ENCODE measurements at places on chromosomes 12 and 14.
A peak's percentile ranks its signal among the peaks of the same experiment; 100 is the strongest.

GRCh38 chr14:102320033-102320660 is 601 bp downstream of the ZNF839 start:
- DNase-seq, result peak; percentile 38

DNA sequence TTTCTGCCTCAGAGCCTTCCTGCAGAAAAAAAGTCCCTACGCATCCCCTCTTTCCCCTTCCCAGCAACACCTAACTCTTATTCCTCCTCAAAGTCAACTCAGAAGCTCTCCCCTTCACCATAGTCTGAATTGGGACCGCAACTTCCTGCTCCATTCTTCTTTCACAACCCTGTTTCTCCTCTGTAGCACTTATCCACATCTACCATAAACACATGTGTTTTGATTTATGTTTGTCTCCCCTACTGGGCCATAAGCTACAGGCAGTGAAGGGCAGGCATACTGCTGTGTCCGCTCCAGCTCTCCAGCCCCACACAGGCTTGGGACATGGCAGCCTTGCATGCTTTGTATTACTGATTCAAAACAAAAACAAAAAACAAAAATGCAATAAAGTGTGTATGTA is 5.9 kb downstream of the SDR9C7 start:
- no peak for DNase-seq

GRCh38 chr12:93191956-93192355 is 185.8 kb upstream of the NUDT4 start:
- no peak for DNase-seq

DNA sequence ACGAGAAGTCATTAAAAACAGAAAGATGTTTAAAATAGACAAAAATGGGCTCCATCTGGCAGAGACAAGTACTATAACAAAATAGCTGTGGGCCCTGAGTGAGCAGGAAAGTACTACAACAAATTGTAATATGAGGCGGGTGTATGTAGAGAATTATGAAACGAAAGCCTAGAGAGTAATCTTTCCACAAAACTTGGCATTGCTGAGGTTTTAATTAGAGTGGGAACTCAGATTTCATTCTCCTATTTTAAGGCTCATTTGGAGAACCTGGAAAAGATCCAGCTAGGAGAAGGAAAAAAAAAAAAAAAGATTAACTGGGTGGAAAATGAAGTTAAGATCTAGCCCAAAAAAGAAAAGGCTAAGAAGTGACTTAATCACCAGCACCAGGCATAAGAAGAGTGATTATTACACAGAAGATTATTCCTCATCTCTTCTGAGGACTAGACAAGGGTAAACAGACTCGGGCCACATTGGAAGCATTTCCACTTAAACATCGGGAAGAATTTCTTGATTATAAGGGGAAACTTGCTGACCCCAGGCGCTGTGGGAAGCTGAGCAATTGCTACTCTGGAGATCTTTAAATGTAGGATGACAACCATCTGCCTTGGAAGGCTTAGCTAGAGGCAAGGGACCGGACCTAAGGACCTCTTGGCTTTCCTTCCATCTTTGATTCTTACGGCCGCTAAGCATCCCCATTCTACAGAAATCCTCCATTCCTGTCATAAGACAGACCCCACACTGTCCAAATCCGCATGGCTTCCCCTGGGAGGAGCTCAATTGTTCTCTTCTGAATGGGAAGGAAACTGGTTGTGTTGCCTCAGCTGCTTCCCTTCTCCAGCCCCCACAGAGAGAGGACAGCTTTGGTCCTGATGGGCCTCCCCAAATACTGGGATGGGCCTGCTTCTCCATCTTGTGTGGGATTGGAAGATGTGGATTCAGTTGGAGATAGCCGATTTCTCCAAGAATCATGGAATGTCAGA is 40.6 kb downstream of the IGF1 start:
- no peak for DNase-seq

GRCh38 chr14:53126731-53127130 is 26.4 kb downstream of the DDHD1 start:
- no peak for DNase-seq

DNA sequence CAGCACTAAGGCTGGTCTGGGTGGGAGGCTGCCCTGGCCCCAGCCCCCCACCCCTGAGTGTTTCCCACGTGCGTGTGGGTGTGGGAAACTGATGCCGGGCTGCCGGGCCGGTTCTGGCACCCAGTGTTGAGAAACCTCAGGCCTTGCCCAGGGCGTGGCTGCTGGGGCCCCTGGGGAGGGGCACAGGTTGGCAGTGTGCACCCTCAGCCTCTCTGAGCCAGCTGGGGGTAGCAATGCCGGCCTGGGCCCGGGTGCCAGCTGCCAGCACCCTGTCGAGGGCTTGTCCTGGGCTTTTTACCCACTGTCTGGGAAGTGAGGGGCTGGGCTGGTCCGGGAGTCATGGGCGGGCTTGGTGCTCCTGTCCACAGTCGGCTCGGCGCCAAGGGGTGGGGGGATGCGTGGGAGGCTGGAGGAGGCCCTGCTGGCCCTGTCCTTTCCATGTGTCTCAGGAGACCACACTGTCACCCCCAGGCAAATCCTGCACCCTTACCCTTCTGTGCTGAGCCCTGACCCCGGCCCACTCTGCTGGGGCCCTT is 15.7 kb downstream of the ASPG start:
- DNase-seq, result no peak

- DNase-seq, result no peak
Measured at GRCh38 chr12:130661486-130662255, 54.4 kb downstream of the RIMBP2 start.

- DNase-seq, result no peak
Measured at GRCh38 chr12:109655578-109655977, 58.0 kb upstream of the FAM222A start.

- DNase-seq, result no peak
Measured at GRCh38 chr14:94227029-94227428, 52.9 kb downstream of the PPP4R4 start.

GRCh38 chr14:89617481-89618329 is 200.7 kb upstream of the FOXN3 start:
- peak; percentile 44 for DNase-seq

GRCh38 chr12:79344855-79345847 is 345.6 kb downstream of the PAWR start:
- no peak for DNase-seq

GRCh38 chr14:44609876-44610510 is 102.9 kb upstream of the FSCB start:
- no peak for DNase-seq

DNA sequence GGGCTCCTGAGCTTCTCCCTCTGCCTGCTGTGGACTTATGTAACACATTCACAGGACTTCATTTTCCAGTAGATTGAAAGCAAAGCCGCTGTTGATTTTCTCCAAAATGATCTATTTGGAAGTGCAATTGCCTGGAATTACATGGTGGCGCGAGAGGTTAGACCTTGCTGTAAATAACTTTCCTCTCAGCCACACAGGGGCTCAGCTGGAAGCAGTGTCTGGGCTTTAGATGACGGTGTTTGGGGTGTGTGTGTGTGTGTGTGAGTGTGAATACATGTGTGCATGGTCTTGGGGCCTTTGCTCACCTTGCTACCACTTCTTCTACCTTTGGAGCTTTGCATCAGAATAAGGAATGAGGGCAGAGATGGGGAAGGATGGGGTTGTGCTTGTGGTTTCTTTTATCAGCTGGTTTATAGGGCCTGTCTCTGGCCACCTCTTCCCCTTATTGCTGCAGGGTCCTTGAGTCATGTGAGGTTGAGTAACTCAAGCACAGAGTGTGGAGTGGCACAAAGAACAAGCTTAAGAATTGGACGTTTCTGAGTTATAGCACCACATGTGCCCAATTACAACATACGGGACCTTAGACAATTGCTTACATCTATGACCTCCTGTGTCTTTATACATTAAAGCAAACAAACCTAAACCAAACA is 280.6 kb downstream of the NRXN3 start:
- no peak for DNase-seq

- DNase-seq, result no peak
Measured at GRCh38 chr12:2183556-2184541, 131.1 kb downstream of the CACNA1C start.

DNA sequence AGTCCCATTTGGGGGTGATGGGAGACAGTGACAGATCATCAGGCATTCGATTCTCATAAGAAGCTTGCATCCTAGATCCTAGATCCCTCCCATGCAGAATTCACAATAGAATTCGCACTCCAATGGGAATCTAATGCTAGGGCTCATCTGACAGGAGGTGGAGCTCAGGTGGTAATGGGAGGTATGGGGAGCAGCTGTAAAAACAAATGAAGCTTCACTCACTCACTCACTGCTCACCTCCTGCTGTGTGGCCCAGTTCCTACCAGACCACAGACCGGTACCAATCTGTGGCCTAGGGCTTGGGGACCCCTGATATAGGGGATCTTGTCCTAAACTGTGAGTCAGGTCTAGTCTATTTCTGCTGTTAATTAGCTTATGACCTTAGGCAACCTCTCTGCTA is 40.1 kb upstream of the EPS8 start:
- DNase-seq, result no peak

DNA sequence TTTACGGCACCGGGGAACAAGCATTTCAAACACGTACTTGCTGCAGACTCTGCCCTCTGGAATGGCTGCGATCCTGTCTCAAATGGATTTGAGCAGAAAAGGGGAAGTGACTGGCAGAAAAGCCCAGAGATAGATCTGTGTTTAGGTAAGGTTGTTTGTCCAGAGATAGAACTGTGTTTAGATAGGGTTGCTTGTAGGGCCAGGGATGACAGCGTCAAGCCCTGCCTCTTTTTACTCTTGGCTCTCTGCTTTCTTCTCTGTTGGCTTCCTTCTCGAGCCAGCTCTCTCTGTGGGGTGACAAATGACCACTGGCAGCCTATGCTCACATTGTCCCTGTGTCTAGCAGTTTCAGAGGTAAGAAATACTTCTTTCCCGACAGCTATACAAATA is 11.4 kb downstream of the DGLUCY start:
- DNase-seq, result no peak

DNA sequence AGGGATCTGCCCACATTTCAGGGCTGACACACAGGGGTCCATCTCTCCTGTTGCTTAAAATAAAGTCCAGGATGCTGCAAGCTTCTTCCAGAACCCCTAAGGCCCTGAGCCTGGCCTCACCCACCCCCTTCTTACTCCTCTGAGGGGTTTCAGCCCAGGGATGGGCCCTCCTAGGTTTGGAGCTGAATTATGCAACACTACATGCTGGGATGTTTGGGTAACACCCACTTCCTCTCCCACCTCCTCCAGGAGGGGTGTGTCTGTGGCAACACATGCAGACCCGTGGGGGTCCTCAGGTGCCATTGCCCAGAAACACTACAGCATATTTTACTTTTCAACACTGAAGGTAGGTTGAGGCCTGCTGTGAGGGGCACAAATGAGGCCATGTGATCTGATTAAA is 5.4 kb downstream of the FBLN5 start:
- no peak for DNase-seq

- peak; percentile 20 for DNase-seq
Measured at GRCh38 chr12:67355428-67356379, 86.5 kb downstream of the CAND1 start.

GRCh38 chr14:54683882-54684794 is 117.2 kb downstream of the SAMD4A start:
- no peak for DNase-seq

DNA sequence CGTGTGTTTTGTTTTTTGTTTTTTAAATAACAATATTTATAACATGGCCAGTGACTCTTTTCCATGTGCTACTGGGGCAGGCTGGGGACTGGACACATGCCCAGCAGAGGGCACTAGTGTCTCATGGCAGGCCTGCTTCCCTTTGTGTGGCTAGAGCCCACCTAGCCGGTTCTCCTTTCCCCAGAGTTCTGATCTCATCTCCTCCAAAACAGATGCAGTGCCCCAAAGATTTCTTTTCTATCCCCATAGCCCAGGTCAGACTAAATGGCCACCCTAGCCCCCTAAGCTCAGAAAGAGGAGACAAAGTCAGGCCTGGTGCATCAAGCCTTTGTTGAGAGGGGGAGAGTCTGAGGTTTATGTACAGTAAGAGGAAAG is 21.2 kb downstream of the PRPF40B start:
- DNase-seq, result peak; percentile 87

DNA sequence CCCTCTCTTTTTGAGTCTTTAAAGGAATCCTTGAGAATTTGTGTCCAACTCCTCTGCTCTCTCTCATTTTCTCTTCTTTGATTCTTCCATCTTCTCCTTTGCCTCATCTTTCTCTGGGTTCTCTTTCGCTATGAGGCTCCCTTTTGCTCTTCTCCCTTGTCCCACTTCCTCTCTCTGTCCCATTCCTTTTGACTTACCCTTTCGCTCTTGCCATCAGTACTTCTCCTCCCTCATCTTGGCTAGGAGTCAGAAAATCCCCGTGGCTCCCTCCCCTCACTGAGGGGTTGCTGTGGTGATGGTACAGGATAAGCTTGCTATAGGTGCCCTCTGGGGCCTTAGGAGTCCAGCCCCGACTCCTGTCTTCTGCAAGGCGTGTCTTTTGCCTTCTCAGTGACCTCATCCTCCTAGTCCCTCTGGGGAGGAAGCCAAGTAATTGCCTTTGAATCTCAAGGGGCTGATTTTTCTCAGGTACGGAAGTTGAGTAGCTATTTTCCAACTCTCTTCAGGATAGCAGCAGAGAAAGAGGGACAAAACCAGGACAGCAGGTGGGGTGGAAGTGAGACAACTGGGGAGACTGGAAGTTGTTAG is 6.4 kb downstream of the PDE1B start:
- no peak for DNase-seq

DNA sequence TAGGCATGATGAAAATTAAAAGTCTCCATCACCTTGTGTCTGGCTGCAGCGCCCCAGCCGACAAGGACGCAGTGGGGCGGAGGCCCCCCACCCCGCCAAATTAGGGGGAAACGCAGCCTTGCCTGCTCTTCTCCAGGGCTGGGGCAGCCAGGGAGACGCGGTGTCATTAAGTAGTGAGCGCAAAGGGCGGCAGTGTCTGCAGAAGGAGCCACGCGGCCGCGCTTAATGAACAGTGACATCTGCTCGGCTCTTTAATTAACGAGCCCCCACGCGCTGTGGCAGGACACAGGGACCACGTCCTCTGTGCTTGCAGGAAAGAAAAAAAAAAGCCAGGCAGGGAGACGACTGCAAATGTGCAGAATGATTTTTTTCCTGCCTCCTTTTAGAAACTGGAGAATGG is 93.4 kb upstream of the NCOR2 start:
- DNase-seq, result no peak

- DNase-seq, result no peak
Measured at GRCh38 chr14:58356268-58356667, 39.5 kb upstream of the TOMM20L start.

- no peak for DNase-seq
Measured at GRCh38 chr14:101603096-101603495, 41.8 kb downstream of the DIO3 start.

- peak; percentile 74 for DNase-seq
Measured at GRCh38 chr12:48977290-48978281, 536 bp upstream of the WNT1 start.

Measured in activated CD4-positive, alpha-beta T cell treated with anti-CD3 and anti-CD28 coated beads, Interleukin-2, amount 10 ng/mL, durations not matched to agents 7 days and 5 days (primary cell).